ENCODE measurements at places on chromosomes 1 and 21. TPM values are rescaled to one million over a fixed set of nuclear protein-coding genes. Genes with fewer than 3 reads are reported as not detected.

Gene FAM72D
- 1.3 TPM for total RNA-seq

Gene TFF1
- not detected for total RNA-seq

Gene CD58
- 9.6 TPM for total RNA-seq

Gene MSH4
- 0.33 TPM for total RNA-seq

Gene GJA9
- total RNA-seq, result not detected

Gene LCE1E
- not detected for total RNA-seq

Gene OR4F29
- total RNA-seq, result 0.29 TPM

Gene TCP10L
- total RNA-seq, result 0.17 TPM

Gene SAMSN1
- 0.15 TPM for total RNA-seq

Gene DIPK1A
- total RNA-seq, result 29.8 TPM

Gene TNFAIP8L2
- not detected for total RNA-seq

Measured in smooth muscle cell of trachea (primary cell).